ENCODE measurements at places on chromosomes 4 and X.

GRCh38 chr4:52640808-52641565 is 18.1 kb downstream of the USP46 start:
- DNase-seq, result no peak

- DNase-seq, result no peak
Measured at GRCh38 chr4:167428156-167428555, 193.9 kb upstream of the SPOCK3 start.

DNA sequence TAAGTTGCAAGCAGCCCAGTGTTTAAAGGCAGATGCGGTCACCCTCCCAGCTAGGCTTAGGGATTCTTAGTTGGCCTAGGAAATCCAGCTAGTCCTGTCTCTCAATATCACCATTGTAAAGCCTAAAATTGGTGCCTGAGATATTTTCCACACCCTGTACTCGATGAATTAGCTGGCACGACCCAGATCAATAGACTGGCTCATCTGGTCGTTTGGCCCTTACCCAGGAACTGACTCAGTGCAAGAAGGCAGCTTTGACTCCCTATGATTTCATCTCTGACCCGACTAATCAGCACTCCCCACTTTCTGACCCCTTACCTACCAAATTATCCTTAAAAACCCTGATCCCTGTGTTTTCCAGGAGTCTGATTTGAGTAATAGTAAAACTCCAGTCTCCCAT is 384.9 kb upstream of the SLC7A11 start:
- no peak for DNase-seq

DNA sequence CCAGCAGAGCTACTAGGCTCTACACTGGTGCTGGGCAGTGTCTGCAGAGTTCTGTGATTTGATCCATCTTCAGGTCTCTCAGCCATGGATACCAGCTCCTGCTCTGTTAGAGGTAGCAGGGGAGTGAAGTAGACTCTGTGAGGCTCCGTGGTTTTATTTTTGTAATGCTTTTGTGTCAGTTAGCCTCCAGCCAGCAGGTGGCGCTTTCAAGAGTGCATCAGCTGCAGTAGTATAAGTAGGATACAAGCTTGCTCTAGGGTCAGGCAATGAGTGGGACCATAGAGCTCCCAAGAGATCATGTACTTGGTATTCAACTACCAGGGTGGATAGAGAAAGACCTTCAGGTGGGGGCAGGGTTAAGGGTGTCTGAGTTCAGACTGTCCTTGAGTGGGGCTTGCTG is 362.5 kb upstream of the TRAM1L1 start:
- no peak for DNase-seq

GRCh38 chrX:65522739-65523372 is 11.7 kb downstream of the LAS1L start:
- DNase-seq, result no peak
